ENCODE measurements at places on chromosomes 1 and 21.

DNA sequence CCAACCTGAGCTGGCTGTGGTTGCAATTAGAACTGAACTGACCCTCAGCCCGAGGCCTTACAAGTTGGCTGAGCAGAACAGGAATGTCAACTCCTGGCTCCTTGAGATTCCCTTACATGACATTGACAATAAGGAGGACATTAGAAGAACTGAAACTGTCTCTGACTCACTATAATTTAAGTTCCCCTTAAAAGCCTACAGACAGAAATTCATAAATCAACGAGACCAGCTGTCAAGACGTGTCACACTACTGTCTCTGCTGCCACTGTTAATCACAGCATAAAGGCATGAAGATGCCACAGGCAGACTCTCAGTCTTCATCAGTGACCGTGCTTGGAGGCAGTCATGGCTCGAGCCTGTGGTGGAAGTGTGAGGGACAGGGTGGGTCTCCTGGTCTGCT is 168.8 kb downstream of the GABPA start:
- no peak for DNase-seq

GRCh38 chr1:162631546-162632191 is 595 bp upstream of the DDR2 start:
- DNase-seq = no peak

DNA sequence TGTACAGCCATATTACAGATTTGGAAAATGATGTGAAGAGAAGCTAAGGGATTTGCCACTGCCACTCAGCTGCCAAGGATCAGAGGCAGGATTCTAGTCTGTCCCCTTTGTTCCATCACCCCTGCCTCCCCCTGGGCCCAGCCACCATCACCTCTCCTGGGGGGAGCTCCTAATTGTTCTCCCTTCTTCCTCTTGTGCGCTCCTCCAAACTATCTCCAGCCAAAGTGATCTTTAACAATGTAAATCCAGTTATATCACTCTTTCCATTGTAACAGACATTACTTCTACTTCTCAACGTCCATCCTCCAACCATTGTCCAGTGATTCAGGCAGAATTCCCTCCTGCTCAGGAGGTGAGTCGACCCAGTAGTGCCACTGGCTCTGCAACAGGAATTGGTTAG is 164.1 kb downstream of the PLPP3 start:
- no peak for DNase-seq

DNA sequence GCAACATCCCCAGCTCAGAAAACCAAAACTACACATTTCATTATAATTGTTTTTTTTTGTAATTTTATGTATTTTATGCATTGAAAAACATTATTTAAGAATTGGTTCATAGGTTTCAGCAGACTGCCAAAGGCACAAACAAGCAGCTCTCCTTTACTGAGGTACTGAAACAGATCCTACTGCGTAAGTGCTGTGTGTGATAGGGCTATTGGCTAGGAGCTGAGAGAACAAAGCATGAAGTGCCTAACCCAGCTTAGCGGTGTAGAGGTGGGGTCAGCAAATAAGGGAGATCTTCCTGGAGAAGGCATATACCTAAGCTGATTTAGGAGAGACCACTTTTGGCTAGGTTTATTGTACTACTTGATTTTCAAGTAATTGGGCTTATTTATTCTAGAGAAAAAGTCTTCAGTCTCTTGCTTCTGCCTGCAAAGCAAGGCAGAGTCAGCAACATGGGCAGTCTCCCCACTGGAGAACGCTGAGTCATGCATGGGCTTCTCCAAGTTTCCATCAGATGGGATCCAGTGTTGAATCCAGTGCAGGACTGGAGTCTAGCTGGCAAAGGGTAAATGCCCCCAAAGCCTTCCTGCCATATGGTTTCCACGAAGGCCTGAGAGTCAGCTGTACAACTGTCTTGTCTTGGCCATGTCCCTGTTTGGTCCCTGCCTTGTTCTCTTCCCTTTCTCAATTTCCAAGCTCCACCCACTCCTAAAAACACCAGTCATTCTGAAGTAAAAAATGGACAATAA is 18.0 kb upstream of the YTHDF2 start:
- DNase-seq = no peak
